NCI-H510A treated with DMSO at 0.1 percent for 48 hours (cell line): ENCODE measurements at places on chromosomes 12 and 14.

GRCh38 chr12:88572781-88573549 lies 7.3 kb downstream of the KITLG start:
- DNase-seq, result no peak

DNA sequence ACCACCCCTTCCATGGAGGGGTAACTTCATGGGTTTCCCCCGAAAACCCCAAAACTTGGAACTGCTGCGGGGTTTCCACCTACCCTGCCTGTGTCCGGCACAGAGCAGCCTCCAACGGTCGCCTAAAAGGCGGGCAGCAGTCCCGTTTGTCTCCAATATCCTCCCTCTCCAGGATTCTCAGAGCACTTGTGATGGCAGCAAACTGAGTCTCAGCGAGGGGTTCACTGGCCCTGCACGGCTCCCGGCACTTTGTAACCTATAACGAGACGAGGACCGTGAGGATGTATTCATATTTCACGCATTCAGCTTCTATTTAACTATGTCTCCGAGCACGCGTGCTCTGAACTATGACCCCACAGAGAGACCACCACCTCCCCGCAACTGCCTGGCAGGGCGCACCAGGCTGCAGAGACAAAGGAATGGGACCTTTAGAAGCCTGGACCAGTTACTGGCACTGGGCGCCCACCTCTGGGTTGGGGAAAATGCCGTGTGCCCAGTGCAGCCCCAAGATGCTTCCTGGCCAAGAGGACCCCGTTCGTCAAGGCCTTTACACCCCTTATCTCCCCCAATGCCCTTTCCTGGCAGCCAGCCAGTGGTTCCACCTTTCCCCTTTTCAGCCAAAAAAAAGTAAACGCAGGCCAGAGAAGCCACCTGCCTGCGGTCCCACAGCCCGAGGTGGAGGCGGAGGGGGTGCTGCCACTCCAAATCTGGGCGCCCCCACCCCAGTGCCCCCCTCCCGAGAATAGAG lies 173.1 kb upstream of the RTL1 start:
- DNase-seq, result no peak

DNA sequence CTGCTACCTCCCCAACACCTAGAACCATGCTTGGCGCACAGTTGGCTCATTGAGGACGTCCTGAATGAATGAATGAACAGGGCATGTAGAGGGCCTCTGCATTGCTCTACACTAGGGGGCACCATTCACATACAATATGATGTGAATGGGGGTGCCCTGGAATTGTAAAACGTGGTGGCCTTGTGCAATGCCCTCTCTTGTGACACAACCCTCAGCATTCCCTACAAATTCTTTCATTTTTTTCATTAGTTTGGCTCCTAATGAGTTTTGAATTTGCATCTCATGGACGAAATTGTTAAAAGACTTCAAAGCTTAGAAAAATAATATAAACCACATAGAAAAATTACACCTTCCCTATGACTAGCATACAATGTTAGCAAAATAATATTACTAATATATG lies 2.3 kb upstream of the DIO2 start:
- no peak for DNase-seq

DNA sequence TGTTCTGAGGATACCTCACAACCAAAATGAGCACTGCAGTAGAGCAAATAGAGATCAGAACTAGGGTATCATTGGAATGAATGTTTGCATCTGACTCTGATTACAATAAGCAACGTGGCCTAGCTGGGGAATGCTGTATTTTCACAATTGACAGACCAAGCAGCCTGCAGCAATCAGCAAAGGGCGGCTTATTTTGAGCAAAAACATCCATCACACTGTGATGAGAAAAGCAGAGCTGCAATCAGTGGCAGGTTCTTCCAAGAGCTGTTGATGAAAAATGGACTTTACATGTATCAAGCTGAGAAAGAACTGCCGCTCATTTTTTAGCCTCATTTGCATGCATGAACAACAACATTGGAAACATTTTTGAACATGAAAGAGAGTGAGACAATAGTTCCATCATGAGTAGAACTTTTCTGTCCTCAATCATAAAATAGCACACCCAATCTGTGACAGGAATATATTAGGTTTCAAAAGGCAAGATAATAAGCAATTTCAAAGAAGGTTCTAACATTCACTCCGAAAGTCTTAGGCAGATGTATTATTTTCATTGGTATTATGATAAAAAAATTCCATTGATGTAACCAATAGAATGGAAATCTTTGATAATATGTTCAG lies 249.7 kb upstream of the FBXO33 start:
- DNase-seq, result no peak

GRCh38 chr14:50040401-50040775 lies 76.0 kb downstream of the VCPKMT start:
- no peak for DNase-seq

- DNase-seq, result no peak
Observed at GRCh38 chr12:119235197-119235751, 56.5 kb downstream of the HSPB8 start.

- DNase-seq, result no peak
Observed at GRCh38 chr12:38163442-38163801, 153.2 kb upstream of the ALG10B start.

GRCh38 chr12:21939435-21939834 lies 1.8 kb downstream of the ABCC9 start:
- no peak for DNase-seq

- no peak for DNase-seq
Observed at GRCh38 chr12:1695886-1696670, 5.2 kb downstream of the ADIPOR2 start.

DNA sequence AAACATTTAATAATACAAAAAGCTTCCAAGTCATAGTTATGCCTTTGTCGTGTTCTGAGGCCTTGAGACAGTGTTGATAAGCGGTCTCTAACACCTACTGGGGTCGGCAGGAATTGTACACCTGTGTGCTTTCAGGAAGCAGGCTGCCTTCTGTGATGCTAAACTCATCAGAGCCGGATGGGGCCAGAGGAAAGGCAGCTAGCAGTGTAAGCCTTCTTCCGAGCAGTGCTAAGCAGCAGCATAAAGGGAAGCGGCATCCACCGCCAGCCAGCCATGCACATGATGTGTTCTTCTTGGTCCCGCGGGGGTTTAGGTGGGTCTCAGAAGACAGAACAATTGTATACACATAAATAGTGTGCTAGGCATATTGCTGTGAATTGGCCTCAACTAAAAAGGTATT lies 159.3 kb downstream of the SLC15A4 start:
- DNase-seq, result no peak

GRCh38 chr12:116687888-116688287 lies 50.0 kb downstream of the SPRING1 start:
- DNase-seq, result no peak

GRCh38 chr12:80377140-80377794 lies 66.8 kb upstream of the PTPRQ start:
- no peak for DNase-seq

- DNase-seq, result no peak
Observed at GRCh38 chr12:112950701-112951100, 12.4 kb downstream of the OAS3 start.

DNA sequence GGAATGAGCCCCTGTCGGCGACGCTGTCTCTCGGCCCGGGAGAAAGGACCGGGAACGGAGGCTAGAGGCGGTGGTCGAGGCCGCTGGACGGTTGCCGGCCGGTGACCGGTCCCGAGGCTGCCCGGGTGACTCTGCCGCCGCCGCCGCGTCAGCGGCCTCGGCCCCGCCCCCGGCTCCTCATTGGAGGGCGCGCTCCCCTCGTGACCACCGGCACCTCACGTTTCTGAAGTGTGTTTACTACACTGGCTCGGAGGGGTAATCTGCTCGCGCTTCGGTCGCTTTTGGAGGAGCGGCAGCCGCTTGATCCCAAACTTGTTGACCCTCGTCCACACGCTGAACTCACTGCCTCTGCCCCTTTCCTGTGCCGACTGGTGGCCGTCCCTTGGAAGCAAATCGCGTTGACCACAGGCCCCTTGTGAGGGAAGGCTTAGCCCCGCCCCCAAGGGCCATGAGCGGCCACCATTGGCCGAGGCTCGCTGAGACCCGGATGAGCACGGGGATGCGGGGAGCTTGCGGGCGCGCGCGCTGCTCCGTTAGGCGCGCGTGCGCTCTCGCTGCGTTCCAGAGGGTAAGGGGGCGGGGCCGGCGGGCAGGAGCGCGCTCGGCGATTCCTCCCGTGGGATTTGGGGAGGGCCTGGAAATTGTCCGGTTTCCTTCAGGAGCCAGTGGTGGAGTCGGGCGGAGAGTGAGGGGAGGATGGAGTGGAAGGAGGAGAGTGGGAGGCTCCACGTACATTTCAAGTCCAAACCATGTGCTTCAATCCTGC lies at the start of gene CRY1:
Gene CRY1, minus strand, starts transcription at position 133 of the 766 bp plus-strand sequence. CDS start 588 bp downstream, outside the sequence.
- peak; percentile 90 for DNase-seq

DNA sequence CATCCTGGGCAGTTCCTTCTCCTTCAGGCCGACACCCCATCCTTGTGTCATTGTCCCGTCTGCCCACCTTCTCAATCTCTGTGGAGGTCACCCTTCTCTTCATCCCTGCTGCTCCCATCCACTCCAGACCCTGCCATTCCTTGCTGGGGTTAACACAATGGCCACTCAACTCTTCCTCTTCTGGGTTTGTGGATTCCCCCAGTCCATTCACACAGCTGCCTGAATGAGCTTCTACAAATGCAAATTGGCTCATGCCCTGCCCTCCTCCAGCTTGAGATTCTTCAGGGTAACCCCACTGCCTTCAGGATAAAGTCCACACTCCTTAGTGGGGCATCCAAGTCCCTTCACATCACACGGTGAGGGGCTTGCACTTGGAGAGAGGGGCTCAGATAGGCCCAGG lies 17.2 kb upstream of the PRMT8 start:
- no peak for DNase-seq

- DNase-seq, result no peak
Observed at GRCh38 chr14:87059060-87059839, 933.7 kb downstream of the GALC start.

- DNase-seq, result peak; percentile 6
Observed at GRCh38 chr14:106872611-106873446, 1346.4 kb downstream of the TMEM121 start.

DNA sequence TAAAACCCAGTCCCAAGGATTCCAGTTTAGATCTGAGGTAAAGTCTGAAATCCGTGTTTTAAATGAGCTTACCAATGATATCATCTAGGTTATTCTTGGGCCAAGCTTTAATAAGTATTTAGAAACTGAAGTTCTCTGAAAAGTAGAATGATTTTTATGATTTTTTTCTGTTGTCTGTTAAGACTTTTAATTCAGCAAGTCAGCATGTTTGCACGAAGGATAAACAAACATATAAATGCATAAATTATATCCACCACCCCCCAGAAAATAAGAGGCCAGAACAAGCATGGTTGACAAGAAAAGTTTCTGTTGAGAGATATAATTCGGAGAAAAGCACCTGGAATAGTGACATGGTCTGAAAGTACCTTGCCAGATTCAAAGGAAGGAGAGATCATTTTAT lies 655.7 kb downstream of the NOVA1 start:
- no peak for DNase-seq

GRCh38 chr12:69524755-69525469 lies 54.7 kb downstream of the FRS2 start:
- DNase-seq, result no peak

- DNase-seq, result peak; percentile 8
Observed at GRCh38 chr14:20477211-20477876, 8.1 kb downstream of the PNP start.

DNA sequence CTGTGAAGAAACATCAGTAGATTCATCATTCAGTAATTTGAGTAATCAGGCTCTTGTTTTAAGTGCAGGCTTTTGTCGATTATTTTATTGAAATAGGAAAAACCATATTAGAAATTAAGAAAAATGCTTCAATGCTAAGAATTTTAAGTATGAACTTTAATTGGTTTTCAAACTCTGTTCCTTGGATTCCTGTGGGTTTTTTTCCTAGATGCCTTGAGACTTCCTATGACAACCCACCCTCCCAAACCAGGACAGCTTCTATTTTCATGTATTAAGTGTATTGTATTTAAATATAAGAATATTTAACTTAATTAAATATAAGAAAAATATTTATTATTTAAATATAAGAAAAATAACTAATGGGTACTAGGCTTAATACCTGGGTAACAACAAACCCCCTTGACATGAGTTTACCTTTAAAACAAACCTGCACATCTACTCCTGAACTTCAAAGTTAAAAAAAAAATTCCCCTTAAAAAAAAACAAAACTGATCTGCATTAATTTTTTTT lies 3.0 kb downstream of the ARHGAP5 start:
- DNase-seq, result no peak

DNA sequence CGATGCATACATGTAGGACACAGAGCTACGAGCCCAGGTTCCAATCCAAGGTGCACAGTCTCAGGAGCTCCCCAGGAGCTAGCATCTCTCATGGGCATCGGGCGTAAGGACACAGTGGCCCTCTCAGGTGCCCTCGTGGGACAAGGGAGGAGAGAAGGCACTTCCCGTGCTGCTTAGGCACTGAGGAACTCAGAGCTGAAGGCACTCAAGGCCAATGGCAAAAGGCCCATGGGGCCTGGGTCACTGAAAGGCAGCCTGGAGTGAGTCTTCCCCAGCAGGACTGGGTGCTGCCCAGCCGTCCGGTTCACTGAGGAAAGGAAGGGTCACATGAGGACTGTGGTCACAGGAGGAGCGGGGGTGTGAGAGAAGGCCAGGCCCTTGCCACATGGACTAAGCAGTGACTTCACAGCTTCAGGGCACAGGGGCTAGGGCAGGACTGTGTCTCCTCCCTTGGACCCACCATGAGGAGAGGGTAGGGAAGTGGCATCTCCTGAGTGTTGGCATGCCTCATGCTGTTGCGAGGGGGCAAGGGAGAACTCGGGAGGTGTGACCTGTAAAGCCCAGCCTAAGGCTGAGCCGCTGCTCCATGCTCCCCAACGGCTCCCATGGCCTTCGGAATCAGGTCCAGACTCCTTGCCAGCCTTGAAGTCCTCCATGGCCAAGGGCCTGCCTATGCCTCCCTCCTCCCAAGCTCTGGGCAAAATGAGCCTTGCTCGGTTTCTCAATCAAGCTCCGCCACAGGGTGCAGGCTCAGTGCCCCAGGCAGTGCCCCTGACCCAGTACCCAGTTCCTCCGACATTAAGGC lies 51.8 kb downstream of the CHGA start:
- no peak for DNase-seq

- no peak for DNase-seq
Observed at GRCh38 chr12:74337951-74338350, 199.7 kb upstream of the ATXN7L3B start.

DNA sequence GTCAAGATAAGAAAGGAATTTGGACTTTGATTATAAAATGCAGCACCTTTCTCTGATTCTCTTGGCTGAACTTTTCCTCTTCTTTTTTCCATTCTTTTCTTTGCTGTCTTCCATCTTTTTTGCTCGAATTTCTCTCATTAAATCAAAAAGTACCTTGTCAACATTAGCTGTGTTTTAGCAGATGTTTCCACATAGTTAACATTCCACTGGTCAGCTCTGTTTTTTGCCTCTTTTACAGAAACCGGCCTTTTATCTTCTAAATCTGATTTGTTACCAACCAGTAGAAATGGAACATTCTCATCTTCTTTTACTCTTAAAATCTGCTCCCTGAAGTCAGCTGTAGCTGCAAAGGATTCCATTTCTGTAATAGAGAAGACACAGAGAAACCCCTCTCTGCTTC lies 71.1 kb upstream of the SYT1 start:
- DNase-seq, result no peak
